LHCN-M2 (cell line): ENCODE measurements at places on chromosomes 5 and 9. TPM values are rescaled to one million over a fixed set of nuclear protein-coding genes. Genes with fewer than 3 reads are reported as not detected.

Gene IQGAP2
- total RNA-seq: 0.17 and 1.3 TPM in 2 replicates

Gene SPTAN1
- 169 and 208 TPM in 2 replicates for total RNA-seq

Gene LTC4S
- not detected in 2 replicates for total RNA-seq

Gene EHMT1
- 34.8 and 43.5 TPM in 2 replicates for total RNA-seq

Gene SPACA9
- 3.5 and 4.1 TPM in 2 replicates for total RNA-seq

Gene F12
- total RNA-seq: 3.1 and 3.6 TPM in 2 replicates

Gene GRXCR2
- total RNA-seq: not detected in 2 replicates

Gene AQP3
- total RNA-seq: 16.4 and 40.1 TPM in 2 replicates

Gene UGCG
- total RNA-seq: 161 and 172 TPM in 2 replicates

Gene GABRP
- total RNA-seq: 0.06 TPM in 1 of 2 replicates, not detected in the other

Gene RNF208
- total RNA-seq: 0.26 TPM in 1 of 2 replicates, not detected in the other

Gene GHR
- 0.26 and 0.46 TPM in 2 replicates for total RNA-seq

Gene PRR16
- total RNA-seq: 30.3 and 34.1 TPM in 2 replicates

Gene ZNF346
- total RNA-seq: 7.1 and 9.1 TPM in 2 replicates

Gene BRINP1
- 0.23 and 0.26 TPM in 2 replicates for total RNA-seq

Gene ECSCR
- total RNA-seq: 0.19 and 0.40 TPM in 2 replicates

Gene PCDHGA5
- 0.98 and 1.5 TPM in 2 replicates for total RNA-seq

Gene ISCA1
- 39.2 and 41.2 TPM in 2 replicates for total RNA-seq

Gene FRRS1L
- total RNA-seq: under 0.01 TPM in 1 of 2 replicates, not detected in the other
